ENCODE measurements at places on chromosomes 12 and 14.

DNA sequence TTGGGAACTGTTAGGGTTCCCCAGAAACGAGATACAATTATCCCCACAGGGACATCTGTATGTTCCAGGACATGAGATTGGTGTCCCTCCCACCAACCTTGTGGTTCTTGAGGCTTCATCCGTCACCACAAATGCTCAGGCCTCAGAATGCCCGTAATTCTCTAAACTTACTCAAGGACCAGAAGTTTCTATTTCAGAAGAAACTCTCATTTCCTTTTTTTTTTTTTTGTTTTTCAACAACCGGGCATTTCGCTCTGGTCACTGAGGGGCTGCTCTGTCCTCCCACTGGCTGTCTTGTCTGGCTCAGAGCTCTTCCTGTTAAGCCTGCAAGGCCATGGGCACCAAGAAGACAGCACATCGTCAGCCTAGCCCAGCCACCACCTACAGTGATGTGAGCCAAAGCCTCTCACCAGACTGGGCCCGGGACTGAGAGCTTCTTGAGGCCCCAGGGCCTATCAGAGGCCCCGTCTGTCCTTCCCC, 36.2 kb downstream of the VDR start:
- DNase-seq = no peak

GRCh38 chr12:87795555-87795954, 233.6 kb downstream of the C12orf50 start:
- no peak for DNase-seq

DNA sequence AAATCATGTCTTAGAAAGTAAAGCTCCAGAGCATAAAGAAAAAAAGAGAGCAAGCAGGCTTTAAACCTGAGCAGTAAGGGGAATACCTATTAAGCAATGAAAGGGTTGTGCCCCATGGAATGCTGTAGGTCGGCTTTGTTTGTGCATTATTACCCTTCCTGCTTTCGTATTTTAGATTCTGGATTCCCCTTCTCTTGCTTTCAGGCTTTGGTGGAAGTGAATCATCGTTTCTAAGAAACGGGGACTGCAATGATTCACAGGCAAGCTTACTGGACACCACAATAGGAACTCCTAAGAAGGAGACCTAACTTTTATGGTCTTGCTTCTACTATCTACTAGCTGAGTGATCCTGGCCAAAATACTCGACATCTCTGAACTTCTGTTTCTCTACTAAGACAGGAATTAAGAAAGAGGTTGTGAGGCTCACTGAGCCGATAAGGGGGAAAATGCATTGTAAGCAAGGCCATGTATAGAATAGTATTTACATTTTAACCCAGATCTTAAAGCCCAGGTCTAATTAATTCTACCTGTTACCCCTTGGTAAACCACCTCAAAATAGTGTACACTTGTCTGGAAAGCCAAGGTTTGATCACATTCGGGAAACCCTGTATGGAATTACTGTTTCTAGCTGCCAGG, 1.2 kb upstream of the BMAL2 start:
- no peak for DNase-seq

DNA sequence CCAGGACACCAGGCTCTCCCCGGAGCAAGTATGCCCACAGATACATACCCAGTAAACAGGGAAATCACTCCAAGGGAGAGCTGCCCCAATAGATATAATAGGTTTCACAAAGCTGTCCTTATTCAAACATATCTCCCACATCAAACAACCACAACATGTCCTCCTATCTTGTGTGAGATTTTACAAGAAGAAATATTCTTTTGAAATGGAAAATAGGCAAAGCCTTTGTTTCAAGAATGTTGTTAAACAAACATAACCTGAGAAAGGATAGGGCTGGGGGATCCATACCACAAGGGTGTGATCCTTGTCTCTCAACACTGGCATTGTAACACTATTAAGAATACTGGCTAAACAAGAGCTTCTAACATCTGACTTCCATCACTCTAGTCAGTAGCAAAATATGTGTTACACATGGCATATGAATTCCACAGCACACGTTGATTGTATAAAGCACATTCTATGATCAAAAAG, 32.9 kb downstream of the LGR5 start:
- no peak for DNase-seq

GRCh38 chr14:61860294-61860918, 98.2 kb downstream of the SNAPC1 start:
- DNase-seq = no peak

GRCh38 chr14:92694807-92695206, 53.6 kb downstream of the LGMN start:
- DNase-seq = no peak

- DNase-seq = no peak
Observed at GRCh38 chr14:50260072-50260471, 28.7 kb upstream of the SOS2 start.

DNA sequence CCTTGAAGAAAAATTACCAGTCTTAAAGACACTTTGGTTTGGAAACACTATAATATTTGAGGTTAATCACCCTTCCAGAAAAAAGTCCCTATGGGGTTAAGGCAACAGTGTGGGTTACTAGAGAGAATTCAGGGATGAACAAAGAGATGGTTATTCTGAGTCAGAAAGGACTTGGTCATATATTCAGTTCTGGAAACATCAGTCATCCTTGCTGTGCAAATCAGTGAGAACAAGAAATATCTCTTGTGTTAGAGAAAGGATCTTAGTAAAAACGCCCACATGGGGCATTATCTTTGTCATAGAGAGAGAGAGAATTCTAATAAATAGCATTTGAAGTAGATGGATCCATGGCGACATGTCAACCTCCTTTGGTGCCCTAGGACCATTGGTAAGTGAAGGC, 59.4 kb upstream of the E2F7 start:
- no peak for DNase-seq

All from cortex of kidney (tissue), 1 donor.